ENCODE measurements at places on chromosomes 11 and 22.

- no peak for DNase-seq
These were observed 8.6 kb upstream of the GNAZ start for GRCh38 chr22:23061471-23062280.

DNA sequence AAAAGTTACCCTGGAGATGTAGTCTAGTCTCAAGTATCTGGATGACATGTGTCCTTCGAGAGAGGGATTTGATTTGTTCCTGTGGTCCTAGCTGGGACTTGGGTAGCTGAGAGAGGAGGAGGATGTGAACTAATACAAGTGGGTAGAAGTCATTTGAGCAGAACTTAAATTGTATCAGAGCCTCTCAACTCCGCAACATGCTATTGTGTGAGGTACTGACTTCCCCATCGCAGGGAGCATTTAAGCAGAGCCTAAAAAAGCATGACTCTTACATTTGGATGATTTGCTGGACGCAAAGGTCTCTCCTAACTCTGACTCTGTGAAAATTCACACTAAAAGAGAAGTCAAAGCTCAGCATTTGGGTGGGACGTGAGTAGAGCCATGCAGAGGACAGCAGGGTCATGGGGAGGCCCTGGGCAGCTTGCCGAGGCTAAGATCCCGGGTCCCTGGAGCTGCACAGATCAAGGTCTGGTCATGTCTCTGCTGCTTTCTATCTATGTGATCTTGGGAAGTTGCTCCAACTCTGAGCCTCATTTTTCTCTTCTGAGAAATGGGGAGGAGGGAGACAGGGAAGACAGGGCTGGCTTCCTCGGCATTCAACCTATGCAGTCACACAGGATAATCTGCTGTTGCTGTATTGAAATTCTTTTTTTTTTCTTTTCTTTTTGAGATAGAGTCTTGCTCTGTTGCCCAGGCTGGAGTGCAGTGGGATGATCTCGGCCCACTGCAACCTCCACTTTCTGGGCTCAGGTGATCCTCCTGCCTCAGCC, 44.9 kb downstream of the CD82 start:
- DNase-seq, result no peak

DNA sequence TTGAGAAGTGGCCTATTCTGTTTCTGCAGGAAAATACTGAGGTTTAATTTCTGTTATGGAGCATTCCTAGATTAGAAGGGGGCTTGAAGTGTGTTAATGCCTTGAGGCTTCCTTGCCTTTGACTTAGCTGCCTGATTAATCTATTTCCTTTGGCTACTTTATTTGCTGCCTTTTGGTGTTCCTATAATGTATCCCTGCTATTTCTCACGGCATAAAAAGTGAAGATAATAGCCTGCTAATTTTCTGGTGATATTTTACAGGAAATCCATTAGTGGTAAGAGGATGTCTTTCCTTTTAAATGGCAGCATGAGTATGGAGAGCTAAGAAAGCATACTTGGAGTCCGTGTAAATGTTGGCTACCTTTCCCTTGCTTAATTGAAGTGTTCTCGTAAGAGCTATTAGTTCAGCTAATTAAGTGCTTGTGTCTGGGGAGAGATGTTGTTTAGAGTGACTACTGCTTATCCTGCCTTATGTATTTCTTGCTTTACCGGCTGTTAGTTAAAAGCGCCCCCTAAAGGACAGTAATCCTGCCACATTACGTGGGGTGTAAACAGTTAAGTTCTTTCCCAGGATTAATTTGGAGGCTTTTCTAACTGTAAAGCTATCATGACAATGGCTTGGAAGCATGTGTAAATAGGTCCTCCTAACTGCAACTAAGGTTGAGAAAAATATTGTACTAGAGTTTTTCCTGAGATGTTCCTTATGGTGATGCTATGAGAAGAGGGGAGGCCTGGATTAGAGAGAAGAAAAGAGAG, 45.6 kb downstream of the ZNF280B start:
- no peak for DNase-seq

DNA sequence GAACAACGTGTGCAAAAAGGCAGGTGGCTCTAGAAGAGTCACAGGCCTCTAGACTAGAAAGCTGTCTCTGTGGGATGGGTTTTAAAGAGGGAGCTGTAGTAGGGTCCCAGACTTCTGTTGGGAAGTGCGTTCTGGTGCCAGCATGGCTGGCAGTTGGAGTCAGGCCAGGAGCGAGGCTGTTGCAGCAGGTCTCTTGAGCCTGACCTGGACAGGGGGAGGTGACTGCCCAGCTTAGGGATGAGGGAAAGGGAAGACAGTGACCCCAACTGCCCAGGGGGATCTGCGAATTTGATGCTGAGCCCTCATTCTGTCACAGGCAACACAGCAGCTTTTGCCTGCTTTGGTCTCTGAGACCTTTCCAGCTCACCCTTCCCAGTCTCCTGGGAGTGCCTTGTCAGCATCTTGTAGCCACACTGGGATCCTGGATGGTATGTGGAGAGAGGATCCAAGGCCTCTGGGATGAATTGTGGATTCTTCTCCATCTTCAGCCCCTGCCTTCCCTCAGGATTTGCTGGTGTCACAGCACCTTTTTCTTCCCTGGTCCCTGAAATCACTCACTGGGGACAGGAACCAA, 3.4 kb downstream of the TSKU start:
- DNase-seq, result no peak

GRCh38 chr11:117771197-117771596, 25.8 kb downstream of the DSCAML1 start:
- no peak for DNase-seq

GRCh38 chr22:29520851-29521250, 32.7 kb downstream of the THOC5 start:
- no peak for DNase-seq

GRCh38 chr22:46419754-46420571, 84.4 kb downstream of the TRMU start:
- no peak for DNase-seq

- no peak for DNase-seq
These were observed 95.9 kb upstream of the FGF3 start for GRCh38 chr11:69915151-69915500.

- DNase-seq, result no peak
These were observed 39.3 kb upstream of the LRRC4C start for GRCh38 chr11:41498726-41499125.

GRCh38 chr11:68825571-68825970, 16.1 kb downstream of the CPT1A start:
- DNase-seq, result no peak

DNA sequence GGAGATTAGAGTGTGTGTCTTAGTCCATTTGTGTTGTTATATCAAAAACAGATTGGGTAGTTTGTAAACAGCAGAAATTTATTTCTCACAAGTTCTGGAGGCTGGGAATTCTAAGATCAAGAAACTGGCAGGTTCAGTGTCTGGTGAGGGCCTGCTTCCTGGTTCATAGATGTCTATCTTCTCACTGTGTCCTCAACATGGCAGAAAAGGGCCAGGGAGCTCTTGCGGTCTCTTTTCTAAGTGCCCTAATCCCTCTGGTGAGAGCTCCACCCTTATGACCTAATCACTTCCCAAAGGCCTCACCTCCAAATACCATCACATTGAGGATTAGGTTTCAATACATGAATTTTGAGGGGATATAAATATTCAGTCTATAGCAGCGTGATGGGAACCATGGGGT, 25.5 kb upstream of the AMOTL1 start:
- no peak for DNase-seq

GRCh38 chr22:45775062-45775461, 103.4 kb downstream of the ATXN10 start:
- DNase-seq, result no peak

DNA sequence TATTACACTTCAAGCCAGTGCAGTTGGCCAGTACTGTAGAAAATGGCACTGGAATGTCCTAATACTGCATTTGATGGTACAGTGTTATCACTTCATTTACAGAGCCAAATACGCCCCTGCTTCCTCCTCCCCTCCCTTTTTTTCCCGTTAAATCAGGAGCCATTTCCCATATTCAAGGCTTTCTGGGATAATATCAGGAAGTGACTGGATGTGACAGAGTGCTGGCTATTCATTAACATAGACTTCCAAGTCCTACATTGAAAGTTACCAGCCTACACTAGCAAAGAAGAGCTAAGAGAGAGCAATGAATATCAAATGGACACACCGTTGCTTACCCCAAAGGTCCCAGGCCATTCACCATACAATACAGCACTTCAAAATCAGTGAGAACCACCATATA, 32.1 kb upstream of the ABCC8 start:
- DNase-seq, result no peak

DNA sequence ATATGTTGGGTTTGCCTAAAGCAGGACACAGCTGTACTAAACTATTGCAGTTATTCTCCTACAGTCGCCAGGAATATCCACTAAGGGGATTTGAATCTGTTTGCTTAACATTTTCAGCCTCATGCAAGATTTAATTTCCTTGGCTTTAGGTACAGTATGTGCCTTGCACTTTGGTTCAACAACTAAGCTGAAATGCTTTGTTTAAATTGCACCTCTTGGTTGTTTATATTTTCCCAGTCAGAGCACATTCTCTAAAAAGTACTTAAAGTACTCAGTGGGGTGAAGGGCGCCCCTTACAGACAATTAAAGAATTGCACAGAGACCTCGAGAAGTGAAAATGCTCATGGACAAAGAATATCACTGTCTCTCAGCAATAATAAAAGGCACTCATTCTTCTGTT, 107.8 kb upstream of the MTNR1B start:
- no peak for DNase-seq

DNA sequence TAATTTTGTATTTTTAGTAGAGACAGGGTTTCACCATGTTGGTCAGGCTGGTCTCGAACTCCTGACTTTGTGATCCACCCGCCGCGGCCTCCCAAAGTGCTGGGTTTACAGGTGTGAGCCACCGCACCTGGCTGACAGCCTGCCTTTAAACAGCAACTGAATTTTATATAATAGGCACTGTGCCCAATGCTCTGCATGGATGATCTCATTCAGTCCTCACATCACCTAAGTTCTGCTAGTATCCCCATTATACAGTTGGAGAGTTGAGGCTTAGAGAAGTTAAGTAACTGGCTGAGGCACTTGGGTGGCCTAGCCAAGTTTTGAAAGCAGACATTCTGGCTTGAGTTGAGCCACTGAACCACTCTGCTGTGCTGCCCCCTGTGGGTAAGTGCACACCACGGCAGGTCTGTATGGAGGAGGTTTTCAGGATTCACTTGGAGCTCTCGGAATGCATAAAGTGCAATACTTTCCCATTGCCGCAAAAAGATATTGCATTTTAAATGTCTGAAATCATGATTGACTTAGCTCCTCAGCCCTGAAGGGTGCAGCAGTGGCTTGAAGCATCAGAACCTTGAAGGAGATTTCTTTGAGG, 112.4 kb downstream of the LDLRAD3 start:
- no peak for DNase-seq

GRCh38 chr22:20094197-20094807, 14.3 kb downstream of the DGCR8 start:
- DNase-seq, result no peak

DNA sequence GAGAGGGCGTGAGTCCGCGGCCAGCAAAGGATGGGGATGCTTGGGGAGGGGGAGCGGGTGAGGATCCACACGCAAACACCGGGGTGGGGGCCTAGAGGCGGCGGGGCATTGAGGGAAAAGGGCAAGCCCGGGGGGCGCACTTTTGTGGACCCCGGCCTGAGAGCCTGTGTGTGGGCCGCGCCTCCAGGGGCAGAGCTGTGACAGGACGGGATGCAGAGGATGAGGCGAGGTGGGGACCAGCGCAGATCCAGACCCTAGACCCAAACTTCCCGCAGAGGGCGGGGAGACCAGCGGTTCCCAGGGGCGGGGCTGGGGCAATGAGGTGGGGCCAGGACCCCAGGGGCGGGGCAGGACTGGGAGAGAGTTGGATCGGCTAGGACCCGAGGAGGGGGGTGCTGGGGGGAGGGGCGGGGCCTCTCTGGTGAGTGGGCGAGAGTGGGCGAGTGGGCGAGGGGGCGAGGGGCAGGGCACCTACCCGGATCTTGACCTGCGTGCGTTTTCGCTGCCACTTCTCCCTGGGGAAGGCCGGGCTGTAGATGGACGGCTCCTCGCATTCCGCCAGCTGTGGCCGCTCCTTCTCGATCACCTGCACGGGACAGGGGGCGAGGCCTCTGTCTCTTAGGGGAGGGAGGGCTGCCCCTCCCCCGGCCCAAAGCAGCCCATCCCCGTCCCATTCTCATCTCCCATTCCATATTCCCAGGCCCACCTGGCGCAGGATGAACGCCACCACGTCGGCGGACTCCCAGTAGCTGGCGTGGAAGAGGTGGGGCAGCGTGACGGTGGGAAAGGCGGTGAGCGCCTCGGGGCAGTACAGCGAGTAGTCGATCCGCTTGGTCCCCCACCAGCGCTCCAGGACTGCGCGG, 10.6 kb downstream of the PITPNM1 start:
- DNase-seq, result no peak

- DNase-seq, result no peak
These were observed 39.1 kb upstream of the SMIM38 start for GRCh38 chr11:69116671-69117070.

- no peak for DNase-seq
These were observed 189.3 kb upstream of the MTMR2 start for GRCh38 chr11:96113193-96113681.

DNA sequence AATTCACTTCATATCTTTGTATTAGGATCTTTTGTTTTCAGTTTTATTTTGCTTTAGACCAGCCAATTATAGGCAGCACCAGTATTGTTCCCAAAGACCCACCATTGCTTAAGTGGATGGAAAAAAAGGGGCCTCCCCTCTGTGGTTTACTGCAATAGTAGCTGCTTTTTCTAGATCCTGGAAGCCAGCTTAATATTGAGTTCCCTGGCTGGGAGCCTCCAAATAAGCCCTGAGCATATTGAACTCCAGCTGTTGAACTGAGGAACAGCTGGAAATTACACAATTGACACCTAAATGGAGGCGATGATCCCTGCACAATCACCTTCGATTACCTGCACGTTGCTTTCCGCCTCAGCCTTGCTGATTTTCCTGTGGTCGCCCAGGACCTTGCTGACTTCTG, 576.0 kb downstream of the SOX6 start:
- no peak for DNase-seq

DNA sequence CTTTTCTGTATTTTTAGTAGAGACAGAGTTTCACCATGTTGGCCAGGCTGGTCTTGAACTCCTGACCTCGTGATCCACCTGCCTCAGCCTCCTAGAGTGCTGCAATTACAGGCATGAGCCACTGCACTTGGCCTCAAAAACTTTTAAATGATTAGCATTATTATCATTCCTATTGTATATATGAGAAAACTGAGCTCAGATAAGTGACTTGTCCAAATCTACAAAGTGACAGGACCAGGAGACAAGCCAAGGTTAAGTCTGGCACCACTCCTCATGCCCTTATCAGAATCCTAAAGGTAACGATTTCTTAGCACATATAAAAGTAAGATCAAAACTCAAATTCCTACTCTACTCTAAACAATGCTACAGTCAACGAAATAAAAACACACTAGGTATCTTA, 32.2 kb upstream of the CHRNA10 start:
- no peak for DNase-seq

DNA sequence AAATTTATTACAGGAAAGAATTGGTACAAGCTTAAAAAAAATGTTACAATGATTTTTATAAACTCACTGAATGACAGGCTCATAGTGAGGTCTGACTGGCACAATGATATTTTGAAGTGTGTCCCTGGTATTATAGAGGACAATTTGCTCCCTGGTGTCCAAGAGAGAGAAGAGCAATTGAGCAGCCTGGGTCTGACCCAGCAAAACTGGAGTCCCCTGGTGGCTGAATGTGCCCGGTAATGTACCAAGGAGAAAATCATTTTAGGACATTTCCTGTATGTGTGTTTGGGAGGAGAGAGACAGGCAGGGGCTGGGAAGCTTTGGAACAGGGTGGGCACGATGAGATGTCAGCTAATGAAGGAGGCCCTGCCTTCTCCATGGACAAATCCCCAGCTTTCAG, 125.3 kb downstream of the APOL5 start:
- no peak for DNase-seq

GRCh38 chr11:16604794-16605388, 133.6 kb upstream of the C11orf58 start:
- DNase-seq, result peak; percentile 55
